ENCODE measurements at places on chromosomes 11 and 22. TPM values are rescaled to one million over a fixed set of nuclear protein-coding genes. Genes with fewer than 3 reads are reported as not detected.

The TECTA gene
- total RNA-seq: 0.59 TPM

- DNase-seq: no peak
Observed at GRCh38 chr11:103792981-103793468, 243.4 kb upstream of the DDI1 start.

GRCh38 chr11:16669799-16670415, 68.5 kb upstream of the C11orf58 start:
- DNase-seq: no peak

DNA sequence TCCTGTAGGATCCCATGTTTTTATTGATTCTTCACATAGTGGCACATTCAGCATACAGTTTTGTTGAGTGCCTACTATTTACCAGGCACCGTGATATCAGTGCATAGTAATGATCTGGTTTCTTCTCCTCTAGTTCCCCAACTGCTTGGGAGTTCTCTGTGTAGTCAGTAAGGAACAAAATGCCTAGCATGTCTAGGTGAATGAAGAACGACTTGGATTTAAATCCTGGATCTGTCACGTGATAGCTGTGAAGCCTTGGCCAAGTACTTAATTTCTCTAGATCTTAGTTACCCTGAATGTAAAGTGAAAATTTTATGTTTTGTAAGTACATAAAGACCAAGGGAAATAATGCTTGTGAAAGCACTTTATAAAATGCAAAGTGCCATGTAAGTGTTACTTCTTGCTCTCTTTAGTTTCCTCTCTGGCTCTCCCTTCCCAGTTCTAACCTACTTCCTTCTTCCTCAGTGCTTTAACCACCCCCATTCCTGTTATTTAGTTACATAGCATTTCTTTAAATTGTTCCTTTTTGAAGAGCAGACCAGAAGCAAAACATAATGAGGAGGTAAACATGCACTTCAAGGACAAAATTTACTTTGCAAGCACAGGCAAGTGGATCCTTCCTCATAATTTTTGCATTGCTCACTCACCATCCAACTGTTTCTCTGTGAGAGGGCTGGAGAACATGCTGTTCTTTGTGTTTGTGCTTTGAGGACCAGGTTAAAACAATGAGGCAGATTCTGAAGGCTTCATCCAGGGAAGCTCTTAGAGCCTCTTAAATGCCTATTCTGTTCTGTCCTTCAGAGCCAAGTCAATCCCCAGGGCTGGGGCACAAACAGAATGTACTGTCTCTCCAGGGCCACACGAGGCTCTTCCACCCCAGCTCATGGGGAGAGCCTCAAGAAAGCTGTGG, 353.9 kb upstream of the TENM4 start:
- DNase-seq: no peak

- peak; percentile 18 for DNase-seq
Observed at GRCh38 chr11:130203766-130204702, 44.5 kb downstream of the ST14 start.

Data from lower lobe of right lung (tissue), 2 donors.